ENCODE measurements at places on chromosomes 12 and 14.

DNA sequence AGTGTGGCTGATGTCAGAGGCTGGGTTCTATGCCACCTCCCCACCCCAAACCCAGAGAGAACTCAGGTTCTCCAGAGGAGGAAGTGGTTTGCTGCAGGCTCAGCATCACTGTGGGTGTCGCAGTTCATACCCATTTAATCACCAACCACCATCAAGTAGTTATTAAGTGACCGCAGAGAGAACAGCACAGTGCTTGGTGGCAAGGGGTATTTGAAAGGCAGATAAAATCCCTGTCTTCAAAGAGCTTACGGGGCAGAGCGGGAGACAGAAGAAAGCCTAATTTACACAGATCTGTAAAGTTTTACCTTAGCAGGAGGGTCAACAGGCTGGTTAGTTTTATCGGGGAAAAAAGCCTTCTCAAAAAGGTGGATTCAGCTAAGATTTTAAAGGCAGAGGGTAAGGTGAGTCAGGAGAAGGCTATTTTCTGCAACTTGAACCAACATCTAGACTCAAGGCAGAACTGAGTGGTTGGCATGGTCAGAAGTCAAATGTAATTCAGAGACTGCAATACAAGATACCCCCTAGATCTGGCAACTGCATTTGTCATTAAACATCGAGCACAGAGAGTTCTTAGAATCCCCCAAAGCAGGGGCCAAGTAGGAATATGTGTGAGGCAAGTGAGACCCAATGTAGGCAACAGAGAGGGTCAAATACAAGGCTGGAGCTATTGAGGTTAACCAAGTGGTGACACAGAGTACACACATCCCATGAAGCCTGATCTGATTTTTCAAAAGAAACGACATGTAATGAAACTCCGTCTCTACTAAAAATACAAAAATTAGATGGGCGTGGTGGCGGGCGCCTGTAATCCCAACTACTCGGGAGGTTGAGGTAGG is 13.2 kb downstream of the PXN start:
- peak; percentile 81 for DNase-seq

DNA sequence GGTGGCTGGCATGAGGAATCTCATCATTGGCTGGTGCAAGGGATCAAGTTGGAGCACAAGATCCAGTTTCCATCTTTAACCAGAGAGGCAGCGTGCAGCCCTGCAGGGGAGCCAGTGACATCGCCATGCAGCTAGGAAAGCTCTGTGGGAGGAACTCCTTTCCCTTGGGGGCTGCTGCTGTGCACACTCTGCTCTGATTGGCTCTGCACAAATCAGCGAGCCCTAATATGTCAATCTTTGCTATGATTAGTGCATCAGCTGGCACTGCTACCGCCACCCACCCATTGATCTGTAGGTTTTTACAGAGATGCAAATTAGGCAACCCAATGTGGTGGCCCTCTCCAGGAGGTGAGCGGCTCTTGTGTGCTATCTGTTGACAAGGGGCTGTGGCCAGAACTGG is 262.6 kb downstream of the PCNX1 start:
- DNase-seq = no peak

- no peak for DNase-seq
These were observed 50.4 kb downstream of the ATG14 start for GRCh38 chr14:55361190-55361589.

DNA sequence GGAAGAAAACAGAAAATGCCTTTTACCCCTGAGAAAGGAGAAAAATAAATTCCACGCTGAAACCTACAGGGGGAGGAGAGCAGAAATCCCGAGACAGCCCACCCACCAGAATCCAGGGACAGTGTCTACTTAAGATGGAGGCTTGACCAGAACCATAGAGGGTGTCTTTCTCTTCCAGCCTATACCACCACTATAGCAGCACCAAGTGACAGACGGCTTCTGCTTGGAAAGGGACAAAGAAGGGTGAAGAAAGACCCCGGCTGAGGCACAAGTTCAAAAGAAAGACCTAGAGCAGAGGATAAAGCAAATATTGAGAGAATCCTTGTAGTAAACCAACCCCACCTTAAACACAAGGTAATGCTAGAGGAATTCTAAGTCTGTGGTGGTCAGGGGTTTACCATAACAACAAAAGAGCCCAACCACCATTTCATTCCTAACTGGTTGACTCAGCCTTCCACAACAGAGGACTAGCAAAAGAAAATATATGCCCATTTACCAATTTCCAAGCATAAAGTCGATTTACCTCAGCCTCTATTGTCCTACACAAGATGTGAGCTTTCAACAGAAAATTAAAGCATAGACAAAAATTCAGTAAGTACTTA is 105.3 kb upstream of the FOXG1 start:
- DNase-seq = no peak

DNA sequence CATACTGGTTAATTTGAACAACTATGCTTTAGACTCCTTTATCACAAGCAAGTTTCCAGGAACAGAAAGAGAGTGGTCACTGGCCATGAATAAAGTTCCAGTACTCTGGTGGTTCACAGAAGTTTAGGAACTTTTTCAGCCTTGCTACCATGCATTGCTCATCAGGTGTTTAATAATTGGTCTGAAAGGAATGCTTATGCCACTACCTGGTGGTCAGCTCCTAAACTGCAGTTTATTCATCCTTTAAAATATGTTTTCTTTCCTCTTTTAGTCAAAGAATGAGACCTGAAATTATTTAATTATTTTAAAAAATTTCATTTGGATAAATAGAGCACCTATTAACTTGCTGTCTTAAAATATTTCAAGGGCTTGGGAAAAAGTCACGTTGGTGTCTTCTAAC is 260.1 kb upstream of the OR4E1 start:
- DNase-seq = no peak

DNA sequence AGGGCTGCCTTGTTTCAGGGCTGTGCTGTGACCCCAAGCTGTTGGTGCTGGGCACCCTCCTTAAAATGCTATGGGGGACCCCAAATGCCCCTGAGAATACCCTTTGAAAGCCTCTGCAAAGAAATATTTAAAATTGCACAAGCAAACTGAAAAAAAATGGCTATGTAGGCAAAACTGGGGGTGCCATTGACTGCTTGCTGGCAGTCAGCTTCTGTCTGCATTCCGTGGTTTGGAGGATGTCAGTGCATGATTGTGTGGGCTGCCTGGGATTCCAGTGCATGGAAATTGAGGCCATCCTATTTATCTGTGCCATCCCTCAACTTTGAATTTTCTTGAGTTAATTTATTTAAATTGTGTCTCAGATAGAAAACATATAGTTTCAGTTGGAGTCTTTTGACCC is 113.7 kb upstream of the RTL1 start:
- DNase-seq = no peak

- DNase-seq = no peak
These were observed 131.8 kb upstream of the EEA1 start for GRCh38 chr12:93060666-93061472.

DNA sequence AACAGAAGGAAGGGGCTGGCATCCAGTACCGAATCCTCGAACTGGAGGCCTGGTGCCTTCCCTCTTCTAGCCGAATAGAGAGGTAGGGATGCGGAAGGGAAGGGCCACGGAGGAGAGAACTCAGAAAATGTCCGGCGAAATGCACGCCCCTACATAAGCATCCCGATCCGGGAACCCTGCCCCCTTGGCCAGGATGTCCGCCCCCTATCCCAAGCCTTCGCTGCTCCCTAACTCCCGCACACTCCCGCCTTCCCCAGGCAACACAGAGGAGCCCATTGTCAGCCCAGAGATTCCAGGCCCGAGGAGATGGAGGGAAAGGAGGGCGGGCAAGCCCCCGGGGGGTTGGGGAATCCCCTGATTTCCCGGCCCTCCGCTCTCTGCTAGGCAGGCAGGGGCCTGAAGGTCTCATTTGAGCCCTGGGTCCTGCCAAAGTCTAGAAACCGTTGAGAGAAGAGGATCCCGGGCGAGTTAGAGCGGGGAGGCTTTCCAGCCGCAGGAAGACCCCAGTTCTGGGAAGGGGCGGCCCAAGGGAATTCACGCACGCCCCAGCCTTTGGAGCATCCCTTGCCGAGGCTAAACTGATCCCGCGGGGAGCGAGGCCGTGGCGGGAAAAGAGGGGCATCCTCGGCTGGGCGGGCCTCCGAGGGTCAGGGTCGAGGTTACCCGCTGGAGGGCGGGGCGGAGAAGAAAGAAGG is 569 bp upstream of the ARHGEF40 start:
- DNase-seq = no peak

GRCh38 chr12:53476769-53477209 is 22.5 kb downstream of the MAP3K12 start:
- peak; percentile 37 for DNase-seq

GRCh38 chr14:68225321-68225720 is 405.7 kb downstream of the RAD51B start:
- DNase-seq = no peak

GRCh38 chr14:103112400-103113243 is 10.6 kb upstream of the TNFAIP2 start:
- no peak for DNase-seq

DNA sequence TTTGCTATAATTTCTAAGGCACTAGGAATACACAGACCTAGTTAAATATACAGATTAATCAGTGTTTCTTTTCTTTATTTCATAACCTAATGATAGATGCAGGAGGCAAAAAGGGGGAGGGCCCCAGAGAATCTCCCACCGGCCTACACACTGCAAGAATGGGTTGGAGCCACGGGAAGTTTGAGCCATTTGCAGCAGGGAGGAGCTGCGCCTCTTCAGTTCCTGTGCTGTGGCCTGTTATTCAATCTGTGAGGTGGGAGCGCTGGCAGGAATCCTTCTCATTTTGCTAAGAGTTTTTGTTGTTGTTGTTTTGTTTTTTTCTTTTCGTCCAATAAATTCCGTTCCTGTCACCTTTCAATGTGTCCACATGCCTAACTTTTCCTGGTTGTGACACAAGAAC is 251.3 kb upstream of the RPL10L start:
- no peak for DNase-seq

DNA sequence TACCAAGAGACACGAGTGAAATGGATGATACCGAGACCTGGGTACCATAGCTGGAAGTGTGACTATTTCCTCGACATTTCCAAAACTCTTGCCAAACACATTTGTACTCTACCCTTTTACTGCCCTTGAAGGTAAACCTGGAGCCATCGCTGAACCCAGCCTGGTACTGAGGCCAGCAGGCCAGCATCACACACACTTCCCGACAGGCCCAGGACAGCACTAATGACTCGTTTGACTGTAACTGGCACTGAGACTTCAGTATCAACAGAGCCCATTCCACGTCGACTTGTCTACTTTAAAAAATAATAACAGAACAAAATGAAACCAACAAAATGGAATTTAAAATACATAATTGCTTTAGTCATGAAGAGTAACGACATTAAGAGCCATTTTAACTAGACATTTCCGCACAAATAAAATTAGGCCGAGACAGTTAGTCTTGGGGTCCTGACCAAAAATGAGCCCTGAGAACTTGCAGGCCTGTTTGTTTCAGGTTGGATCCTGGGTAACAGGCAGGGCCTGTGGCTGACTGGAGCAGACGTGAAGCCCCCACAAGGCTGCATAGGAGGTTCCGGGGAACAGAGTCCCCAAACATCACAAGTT is 94.3 kb downstream of the RIMBP2 start:
- no peak for DNase-seq

DNA sequence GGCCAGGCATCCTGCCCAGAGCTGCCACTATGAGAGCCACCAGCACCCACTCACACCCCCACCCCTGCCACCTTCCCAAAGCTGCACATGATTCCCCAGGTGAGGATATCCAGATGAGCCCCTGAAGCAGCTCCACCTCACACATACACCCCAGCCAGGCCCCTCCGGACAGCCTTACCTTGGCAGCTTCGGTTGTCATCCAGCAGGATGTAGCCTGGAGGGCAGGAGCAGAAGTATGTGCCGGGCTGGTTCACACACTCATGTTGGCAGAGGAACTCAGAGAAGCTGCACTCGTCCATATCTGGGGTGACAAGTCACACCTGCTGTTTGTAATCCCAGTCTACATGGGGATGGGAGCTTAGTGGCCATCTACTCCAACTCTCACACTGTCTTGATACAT is 15.4 kb upstream of the TC2N start:
- no peak for DNase-seq

DNA sequence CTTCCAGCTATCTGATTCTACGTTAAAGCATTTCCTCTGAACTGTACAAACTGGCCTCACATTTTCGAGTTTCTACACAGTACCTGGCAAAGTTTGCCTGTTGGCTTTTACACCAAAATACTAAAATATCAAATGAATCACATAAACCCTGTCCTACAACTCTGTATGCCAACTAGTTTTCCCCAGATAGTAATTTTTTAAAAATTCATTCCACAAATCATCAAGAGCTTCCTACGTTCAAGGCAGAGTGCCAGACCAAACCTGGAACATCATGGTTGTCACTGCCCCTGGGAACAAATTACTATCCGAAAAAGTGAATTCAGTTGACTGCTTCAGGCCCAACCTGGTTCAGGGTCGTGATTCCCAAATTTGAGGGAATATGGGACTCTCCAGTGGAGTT is 2.1 kb downstream of the TMEM30B start:
- DNase-seq = no peak

DNA sequence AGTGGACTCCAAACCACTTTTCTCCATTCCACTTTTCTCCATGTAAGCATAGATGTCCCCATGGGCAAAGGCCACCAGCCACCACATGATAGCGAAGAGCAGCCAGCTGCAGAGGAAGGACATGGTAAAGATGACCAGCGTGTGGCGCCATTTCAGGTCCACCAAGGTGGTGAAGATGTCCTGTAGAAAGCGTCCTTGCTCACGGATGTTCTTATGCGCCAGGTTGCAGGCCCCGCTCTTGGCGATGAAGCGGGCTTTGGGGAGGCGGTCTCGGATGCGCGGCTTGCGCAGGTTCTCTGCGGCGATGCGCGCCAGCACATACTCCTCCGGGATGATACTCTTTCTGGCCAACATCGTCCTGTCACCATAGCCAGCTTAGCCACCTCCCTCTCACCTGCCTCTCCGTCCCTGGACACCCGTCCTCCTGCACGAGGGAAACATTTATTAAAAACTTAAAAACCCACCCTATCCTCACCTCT is 1.2 kb downstream of the KCNJ8 start:
- DNase-seq = no peak

DNA sequence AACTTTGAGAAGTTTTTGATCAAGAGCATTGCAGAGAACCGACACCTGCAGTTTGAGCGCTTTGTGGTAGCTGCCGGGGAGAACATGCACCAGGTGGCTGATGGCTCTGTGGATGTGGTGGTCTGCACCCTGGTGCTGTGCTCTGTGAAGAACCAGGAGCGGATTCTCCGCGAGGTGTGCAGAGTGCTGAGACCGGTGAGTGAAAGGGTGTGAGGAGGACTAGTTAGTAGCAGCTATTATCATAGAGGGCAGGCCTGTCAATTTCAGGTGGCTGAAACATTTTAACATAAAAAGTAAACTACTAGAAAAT is 27.0 kb upstream of the HIGD1C start:
- no peak for DNase-seq

GRCh38 chr12:84719997-84720396 is 192.6 kb downstream of the SLC6A15 start:
- no peak for DNase-seq

Measured in CD8-positive, alpha-beta T cell (primary cell).